ENCODE measurements at places on chromosomes 11 and 22.
A peak's percentile ranks its signal among the peaks of the same experiment; 100 is the strongest.

- peak; percentile 80 for DNase-seq
Observed at GRCh38 chr22:31347251-31348008, 1.3 kb upstream of the PATZ1 start.

DNA sequence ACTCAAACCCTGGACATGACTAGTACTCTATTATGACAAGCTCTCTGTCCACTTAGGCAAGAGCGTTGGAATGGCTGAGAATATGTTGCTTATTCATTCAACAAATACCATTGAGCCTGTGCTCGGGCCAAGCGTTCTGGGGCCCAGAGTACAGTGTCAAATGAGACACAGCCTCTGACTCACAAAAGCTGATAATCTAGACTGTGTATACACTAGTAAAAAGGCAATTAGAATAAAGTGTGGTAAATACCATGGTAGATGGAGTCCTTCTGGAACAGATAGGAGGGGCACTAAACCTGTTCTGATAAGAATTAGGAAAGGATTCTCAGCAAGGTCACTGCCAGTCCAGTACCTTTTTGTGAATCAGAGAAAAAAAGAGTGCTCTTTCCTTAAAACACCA lies 24.7 kb downstream of the KCNE3 start:
- no peak for DNase-seq

DNA sequence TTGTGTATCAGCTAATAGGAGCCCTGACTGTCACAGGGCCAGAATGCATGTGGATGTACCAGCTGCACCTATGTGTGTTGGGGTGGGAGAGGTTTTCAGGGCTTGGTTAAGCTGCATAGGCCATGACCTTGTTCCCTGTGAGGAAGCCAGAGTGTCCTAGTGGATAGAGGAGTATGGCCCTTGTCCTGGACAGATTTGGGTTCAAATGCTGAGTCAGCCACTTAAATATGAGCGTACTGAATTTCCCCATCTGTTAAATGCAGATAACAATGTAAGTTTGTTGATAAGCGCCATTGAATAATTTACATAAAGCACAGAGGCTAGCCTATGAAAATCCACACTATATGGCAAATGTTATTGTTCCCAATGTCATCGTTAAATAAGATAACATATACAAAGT lies 74.4 kb downstream of the PANX1 start:
- no peak for DNase-seq

DNA sequence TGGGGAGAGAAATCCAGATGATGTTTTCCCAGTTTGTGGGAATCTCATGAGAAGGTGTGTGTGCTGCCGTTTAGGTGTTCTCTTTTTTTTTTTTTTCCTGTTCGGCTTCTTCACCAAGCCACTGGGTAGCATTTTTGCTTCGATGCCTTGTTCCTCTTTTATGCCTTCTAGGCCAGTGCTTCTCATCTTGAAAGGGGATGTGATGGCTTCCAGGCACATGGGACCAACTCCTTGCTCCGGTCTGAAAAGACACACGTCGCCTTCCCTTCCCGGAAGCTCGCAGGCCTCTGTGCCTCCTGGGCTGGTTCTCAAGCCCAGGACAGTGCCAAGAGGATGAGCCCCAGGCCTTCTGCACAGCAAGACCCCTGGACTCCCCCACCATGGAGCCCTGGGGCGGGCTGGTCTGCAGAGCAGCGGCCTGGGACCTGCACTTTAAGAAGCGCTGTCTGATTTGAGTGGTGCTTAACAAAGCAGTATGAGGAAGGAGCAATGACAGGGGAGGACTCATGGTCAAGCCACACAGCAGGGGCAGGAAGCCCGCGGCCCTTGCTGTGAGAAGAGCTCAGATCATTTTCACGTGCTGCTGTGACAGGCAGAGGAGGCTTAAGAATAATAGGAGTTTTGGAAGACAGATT lies 158.8 kb downstream of the MPPED1 start:
- no peak for DNase-seq

- DNase-seq, result no peak
Observed at GRCh38 chr11:104620991-104621390, 277.3 kb downstream of the CASP12 start.

GRCh38 chr11:62489204-62489603 lies 57.4 kb downstream of the AHNAK start:
- DNase-seq, result no peak

DNA sequence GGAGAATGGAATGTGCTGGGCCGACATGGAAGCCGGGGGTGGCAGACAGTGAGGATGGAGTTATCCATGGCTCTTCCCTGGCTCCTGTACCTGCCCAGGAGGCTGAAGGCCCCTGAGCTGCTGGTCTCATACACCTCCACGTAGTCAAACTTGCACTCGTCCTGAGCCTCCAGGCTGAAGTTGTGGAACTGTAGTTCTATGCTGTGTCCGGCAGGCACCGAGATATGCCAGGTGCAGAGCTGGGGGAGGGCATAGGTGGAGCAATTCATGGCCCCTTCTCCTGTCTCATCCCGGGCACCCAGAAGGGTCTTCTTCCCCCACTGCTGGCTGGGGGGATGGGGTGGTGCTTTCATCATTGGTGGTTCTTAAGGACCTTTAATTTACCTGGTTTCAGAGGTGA lies 2.8 kb downstream of the MFRP start:
- DNase-seq, result no peak

DNA sequence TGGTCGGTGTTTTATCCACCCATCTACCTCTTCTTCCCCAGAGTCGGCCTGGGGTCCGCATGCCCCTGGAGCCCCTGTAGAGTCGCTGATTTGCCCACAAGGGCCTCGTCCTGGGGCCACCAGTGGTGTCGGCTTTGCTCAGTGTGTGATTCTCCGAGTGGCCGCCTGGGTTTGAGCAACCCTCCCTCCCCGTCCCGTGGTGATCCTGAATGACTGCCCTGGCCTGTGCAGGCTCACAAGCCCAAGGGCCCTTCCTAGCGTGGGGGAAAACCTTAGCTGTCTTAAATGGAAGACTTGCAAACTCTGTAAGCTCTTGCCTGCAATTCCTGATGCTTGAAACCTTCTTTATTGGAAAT lies 128.3 kb downstream of the OSBP2 start:
- no peak for DNase-seq

DNA sequence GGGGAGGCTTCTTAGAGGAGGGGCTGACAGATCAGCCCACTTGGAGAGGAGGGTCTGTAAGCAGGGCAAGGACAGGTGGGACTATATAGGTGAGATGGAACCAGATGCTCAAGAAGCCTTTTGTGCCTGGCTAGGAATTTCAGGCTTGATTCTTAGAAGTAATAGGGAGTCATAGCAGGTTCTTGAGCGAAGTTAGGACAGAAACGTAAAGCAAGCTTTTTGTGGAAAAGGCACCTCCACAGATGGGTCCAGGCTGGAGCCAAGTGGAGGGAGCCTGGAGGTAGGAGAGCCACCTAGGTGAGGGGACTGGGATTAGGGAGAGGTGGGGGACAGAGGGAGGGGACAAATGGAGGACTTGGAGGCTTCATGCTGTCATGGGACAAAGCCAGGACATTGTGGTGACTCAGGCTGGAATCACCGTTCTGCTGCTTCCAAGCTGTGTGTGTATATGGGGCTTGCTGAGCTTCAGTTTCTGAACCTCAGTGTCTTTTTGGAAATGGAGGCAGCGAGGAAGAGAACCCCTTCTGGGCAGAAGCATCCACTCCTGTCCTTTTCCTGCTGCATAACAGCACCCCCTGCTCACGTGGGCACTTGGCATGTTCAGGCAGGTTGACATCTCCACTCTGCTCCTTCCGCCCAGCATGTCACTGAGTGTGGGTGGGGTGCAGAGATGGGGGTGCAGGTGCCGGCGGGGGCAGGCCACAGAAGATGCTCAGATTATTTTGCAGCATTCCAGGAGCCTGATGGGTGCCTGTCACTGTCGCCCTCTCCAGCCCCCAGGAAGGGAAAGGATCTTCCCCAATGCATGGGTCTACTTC lies 58.0 kb downstream of the MCM5 start:
- DNase-seq, result no peak
